Astrocyte (in vitro differentiated cells and primary cell): ENCODE measurements at places on chromosomes 4 and X. TPM values are rescaled to one million over a fixed set of nuclear protein-coding genes. Genes with fewer than 3 reads are reported as not detected.
A peak's percentile ranks its signal among the peaks of the same experiment; 100 is the strongest.

APELA gene
- 0.30 and 0.89 TPM in 2 replicates for total RNA-seq

GAB3 gene
- total RNA-seq: 1.7 TPM in 2 replicates

CXCL8 gene
- total RNA-seq: 1.2 and 1.5 TPM in 2 replicates

PHEX gene
- total RNA-seq: 0.24 and 0.36 TPM in 2 replicates

ERVMER34-1 gene
- 0.29 and 0.32 TPM in 2 replicates for total RNA-seq

CENPI gene
- total RNA-seq: 3.1 and 5.0 TPM in 2 replicates

DCX gene
- total RNA-seq: 0.53 and 2.4 TPM in 2 replicates

DNA sequence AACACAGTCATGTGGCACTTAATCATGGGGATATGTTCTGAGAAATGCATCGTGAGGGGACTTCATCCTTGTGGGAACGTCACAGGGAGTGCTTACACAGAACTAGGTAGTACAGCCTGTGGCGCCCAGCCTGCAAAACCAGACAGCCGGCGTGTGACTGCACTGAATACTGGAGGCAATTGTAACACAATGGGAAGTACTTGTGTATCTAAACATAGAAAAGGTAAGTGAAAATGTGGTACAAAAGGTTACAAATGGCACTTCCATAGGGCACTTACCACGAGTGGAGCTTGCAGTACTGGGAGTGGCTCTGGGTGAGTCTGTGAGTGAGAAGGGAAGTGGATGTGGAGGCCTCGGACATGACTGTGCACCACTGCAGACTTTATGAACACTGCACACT is 5.2 kb downstream of the TLR3 start:
- DNase-seq: no peak
- no peaks in the 10 kb centered on the region for H3K36me3 ChIP-seq
- H3K4me3 ChIP-seq: no peak overlapping the region
- no peaks in the 10 kb centered on the region for H3K27me3 ChIP-seq
- H3K27ac ChIP-seq: no peak overlapping the region

DNA sequence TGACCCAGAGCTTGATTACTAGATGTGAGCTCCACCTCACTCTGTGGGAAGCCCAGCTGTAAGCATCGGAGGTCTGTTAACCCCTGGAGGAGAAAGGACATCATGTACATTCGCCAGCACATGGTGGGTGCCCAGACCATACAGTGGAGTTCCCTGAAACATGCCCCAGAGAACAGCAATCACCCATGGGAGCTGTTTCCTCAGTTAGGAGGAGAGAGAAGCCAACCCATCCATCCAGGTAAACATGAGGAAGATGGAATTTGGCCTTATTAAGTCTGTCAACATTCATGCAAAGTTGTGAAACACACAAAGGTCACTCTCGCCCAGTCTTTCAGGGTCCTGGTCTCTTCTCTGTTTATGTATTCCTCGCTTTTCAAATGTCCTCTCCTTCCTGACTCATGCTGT is 354.7 kb downstream of the ANK2 start:
- H3K36me3 ChIP-seq: no peaks in the 10 kb centered on the region
- H3K4me3 ChIP-seq: no peak overlapping the region
- no peaks in the 10 kb centered on the region for H3K27me3 ChIP-seq
- no peak for DNase-seq

DNA sequence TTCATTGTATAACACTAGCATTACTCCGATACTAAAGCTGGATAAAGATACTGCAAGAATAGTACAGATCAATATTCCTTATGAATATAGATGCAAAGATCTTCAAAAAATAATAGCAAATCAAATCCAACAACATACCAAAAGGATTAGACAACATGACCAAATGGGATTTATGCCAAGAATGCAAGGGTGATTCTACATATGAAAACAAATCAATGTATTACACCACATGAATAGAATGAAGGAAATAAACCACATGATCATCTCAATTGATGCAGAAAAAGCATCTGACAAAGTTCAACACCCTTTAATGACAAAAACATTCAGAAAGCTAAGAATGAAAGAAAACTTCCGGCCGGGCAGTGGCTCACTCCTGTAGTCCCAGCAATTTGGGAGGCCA is 42.8 kb downstream of the CUL4B start:
- H3K27ac ChIP-seq: peak overlapping the region; percentile 73
- peaks cover 4% of the 10 kb centered on the region for H3K4me1 ChIP-seq
- no peak overlapping the region for H3K4me3 ChIP-seq
- DNase-seq: peak; percentile 85

DNA sequence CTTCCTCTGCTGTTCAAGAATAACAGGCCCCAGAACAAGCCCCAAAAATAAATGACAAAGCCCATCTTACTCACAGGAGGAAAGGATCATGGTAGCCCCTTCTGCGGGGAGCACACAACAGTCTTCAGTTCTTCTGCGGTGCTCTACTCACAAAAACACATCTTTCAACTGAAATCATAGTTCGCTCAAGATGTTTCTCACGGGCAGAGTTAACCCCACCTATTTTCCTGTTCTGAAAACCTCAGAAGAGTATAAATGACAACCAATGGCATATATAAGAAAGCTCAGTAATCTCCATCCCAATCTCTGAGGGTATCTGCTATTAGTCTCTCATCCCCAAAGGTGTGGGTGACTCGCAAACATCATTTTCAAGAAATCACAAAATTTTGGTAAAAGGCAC is at the start of gene TXK:
TXK (minus strand) TSS at position 170 of the 400 bp plus-strand sequence; CDS start at position 90, 80 bp downstream.
- H3K27me3 ChIP-seq: no peaks in the 10 kb centered on the region
- no peaks in the 10 kb centered on the region for H3K36me3 ChIP-seq
- DNase-seq: no peak
- no peak within 1 kb of the TSS for H3K27ac ChIP-seq

DNA sequence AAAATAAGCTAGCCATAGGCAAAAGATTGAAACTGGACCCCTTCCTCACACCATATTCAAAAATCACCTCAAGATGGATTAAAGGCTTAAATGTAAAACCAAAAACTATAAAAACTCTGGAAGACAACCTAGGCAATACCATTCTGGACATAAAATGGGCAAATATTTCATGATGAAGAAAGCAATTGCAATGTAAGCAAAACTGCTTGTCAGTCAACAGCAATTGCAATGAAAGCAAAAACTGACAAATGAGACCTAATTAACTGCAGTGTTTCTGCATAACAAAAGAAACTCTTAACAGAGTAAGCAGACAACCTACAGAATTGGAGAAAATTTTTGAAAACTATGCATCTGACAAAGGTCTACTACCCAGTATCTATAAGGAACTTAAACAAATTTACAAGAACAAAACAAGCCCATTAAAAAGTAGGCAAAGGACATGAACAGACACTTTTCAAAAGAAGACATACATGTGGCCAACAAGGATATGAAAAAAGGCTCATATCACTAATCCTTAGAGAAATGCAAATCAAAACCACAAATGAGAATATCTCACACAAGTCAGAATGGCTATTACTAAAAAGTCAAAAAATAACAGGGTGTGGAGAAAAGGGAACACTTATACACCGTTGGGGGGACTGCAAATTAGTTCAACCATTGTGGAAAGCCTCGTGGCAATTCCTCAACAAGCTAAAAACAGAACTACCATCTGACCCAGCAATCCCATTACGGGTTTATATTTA is 46.7 kb downstream of the CFAP299 start:
- no peaks in the 10 kb centered on the region for H3K27me3 ChIP-seq
- no peak overlapping the region for H3K4me3 ChIP-seq
- no peaks in the 10 kb centered on the region for H3K4me1 ChIP-seq
- no peak overlapping the region for H3K27ac ChIP-seq

DNA sequence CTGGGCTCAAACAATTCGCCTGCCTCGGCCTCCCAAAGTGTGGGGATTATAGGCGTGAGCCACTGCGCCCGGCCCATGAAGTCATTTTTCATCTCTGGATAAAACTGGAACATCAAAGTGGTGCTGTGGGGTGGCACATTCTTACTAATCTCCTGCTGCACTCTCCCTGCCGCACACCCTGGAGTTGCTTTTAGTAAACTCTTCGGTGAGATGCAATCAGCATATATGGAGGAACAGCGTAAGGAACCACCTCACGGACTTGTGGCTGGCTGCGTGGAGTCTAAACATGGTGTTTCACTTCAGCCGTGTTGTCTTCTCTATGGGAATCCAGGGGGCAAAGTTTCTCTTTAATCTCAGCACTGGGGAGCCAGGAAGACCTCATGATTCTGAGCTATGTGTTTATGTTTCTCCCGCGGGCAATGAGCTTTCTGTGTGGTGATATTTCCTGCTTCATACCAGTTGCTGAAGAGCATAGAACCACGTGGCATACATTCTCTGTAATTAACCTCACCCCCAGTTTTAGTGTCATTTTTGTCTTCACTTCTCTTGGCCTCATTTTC is 2.1 kb upstream of the RHOH start:
- H3K36me3 ChIP-seq: no peaks in the 10 kb centered on the region
- no peak for DNase-seq
- H3K27me3 ChIP-seq: no peaks in the 10 kb centered on the region
- H3K4me3 ChIP-seq: no peak overlapping the region

GRCh38 chrX:16737024-16737423 is 17.6 kb downstream of the SYAP1 start:
- DNase-seq: no peak
- H3K4me3 ChIP-seq: no peak overlapping the region
- no peaks in the 10 kb centered on the region for H3K27me3 ChIP-seq
- peaks cover 4% of the 10 kb centered on the region for H3K36me3 ChIP-seq
- no peaks in the 10 kb centered on the region for H3K4me1 ChIP-seq
- no peak overlapping the region for H3K27ac ChIP-seq

DNA sequence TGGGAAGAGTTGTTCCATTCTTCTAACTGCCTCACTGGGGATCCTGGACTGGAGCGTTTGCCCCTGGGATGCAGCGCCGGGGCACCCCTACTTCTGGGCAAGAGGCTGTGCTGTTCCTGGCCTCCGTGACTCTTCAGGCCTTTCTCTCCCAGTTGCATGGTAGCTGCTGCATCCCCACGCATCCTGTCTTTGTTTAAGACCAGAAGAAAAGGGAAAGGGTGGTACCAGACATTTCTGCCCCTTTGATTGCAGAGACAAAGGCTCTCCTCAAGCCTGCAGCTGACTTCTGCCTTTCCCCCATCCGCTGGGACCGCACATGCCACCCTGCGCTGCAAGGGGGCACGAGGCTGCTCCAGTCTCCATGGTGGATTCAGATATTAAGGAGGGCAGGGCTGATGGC is 70.4 kb downstream of the SHROOM2 start:
- H3K27me3 ChIP-seq: no peaks in the 10 kb centered on the region
- no peak for DNase-seq
- H3K4me3 ChIP-seq: no peak overlapping the region
- H3K36me3 ChIP-seq: no peaks in the 10 kb centered on the region
- peaks cover 8% of the 10 kb centered on the region for H3K4me1 ChIP-seq

GRCh38 chr4:6291784-6292297 is 22.2 kb downstream of the WFS1 start:
- no peak for DNase-seq
- no peak overlapping the region for H3K4me3 ChIP-seq
- no peak overlapping the region for H3K27ac ChIP-seq
- H3K36me3 ChIP-seq: peaks cover 7% of the 10 kb centered on the region
- no peaks in the 10 kb centered on the region for H3K27me3 ChIP-seq
